ENCODE measurements at places on chromosomes 3 and 15. TPM values are rescaled to one million over a fixed set of nuclear protein-coding genes. Genes with fewer than 3 reads are reported as not detected.

DNA sequence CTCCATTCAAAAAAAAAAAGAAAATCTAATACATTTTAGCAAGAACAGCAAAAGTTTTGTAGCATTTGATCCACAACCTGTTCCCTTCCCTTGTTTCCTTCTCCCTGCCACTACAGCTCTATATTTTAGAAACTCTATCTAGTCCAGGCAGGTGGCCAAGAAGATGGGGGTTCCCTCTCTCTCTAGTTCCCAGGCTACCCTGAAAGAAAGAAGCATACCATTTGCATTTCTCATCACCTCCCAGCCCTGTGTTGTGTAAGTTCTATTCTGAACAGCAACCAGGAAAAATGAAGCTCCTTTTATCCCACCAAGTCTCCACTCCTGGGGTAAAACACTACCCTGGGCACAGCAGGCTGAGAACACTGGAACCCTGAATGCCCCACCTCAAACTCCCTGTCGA is 100.0 kb downstream of the PCCB start:
- DNase-seq = no peak

Gene ZNF774
- total RNA-seq = 1.8 TPM

Gene TATDN2
- 19.4 TPM for total RNA-seq

Gene RAD51
- total RNA-seq = 48.0 TPM

GRCh38 chr15:68602459-68603215 is 23.8 kb downstream of the CORO2B start:
- DNase-seq = no peak

DNA sequence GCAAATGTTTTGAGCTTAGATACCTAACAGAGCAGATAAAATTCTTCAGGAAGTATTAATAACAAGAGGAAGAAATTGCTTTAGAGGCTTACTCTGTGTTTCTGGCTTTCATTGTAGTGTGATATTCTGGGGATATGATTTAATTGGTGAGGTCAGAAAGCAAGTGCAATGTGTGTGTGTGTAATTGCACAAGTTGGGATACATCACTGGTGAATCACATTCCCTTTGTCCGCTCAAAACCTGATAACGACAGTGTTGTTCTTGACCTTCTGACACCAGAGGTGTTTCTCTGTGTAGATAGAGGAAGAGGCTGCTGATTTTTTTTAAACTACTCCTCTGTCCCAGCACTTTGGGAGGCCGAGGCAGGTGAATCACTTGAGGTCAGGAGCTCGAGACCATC is 161.1 kb downstream of the CACNA2D3 start:
- no peak for DNase-seq
